ENCODE measurements at places on chromosomes 5 and 9. TPM values are rescaled to one million over a fixed set of nuclear protein-coding genes. Genes with fewer than 3 reads are reported as not detected.

DNA sequence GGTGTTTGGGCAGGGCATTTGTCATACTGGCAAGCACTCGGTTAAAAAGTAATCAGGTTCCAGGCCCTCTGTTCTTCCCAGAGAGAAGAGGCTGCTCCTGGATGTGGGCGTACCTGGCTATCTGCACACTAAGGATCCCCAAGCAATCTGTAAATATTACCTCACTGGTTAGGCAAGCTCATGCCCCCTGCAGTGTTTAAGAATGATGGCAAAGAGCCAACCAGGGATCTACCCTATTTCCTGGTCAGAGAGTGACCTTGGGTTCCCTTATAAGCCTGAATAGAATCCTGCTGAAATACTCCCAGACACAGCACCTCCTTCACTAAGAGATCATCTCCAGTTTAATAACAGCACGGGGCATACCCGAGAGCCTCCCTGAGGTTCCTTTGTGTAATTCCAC lies 181.2 kb downstream of the PIK3R1 start:
- H3K36me3 ChIP-seq: no peaks in the 10 kb centered on the region
- no peak overlapping the region for H3K27ac ChIP-seq
- no peaks in the 10 kb centered on the region for H3K27me3 ChIP-seq
- no peak for DNase-seq
- H3K4me1 ChIP-seq: no peaks in the 10 kb centered on the region

- no peak overlapping the region for H3K27ac ChIP-seq
- no peak overlapping the region for H3K4me3 ChIP-seq
- no peaks in the 10 kb centered on the region for H3K27me3 ChIP-seq
- H3K36me3 ChIP-seq: no peaks in the 10 kb centered on the region
Observed at GRCh38 chr5:132298298-132299212, 4.4 kb downstream of the SLC22A4 start.

GRCh38 chr5:58922461-58923171 lies 339.7 kb downstream of the RAB3C start:
- H3K27me3 ChIP-seq: no peaks in the 10 kb centered on the region
- H3K4me3 ChIP-seq: no peak overlapping the region
- peak; percentile 92 for DNase-seq
- peaks cover 43% of the 10 kb centered on the region for H3K4me1 ChIP-seq

DNA sequence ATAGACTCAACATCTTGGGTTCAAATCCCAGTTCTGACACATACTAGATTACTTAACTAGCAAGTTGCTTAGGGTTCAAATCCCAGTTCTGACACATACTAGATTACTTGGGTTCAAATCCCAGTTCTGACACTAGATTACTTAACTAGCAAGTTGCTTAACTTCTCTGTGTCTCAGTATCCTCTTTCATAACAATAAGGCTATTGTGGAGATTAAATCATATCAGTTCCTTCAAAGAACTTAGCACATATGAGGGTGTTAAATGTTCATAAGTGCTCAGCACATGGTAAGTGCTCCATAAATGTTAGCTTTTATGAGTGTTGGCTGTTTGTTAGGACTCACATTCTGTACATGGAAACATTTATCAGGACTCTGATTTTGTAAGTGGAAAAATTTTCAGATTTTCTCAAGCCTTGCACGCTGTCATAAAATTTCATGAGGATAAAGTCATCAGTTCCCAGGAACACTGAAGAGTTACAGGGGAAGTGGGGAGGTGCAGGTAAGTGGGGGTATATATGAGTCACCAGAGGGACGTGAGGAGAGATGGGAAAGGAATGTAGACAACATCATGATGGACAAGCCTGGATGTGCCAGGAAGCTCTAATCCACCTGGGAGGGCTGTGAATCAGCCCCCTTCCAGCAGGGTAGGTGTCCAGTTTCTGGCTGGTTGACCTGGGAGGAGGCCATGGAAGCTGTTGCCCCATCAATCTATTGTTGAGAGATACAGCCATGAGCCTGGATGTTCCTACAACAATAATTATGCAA lies 532.2 kb upstream of the WWC1 start:
- no peak overlapping the region for H3K4me3 ChIP-seq
- no peaks in the 10 kb centered on the region for H3K27me3 ChIP-seq
- DNase-seq: no peak
- no peaks in the 10 kb centered on the region for H3K4me1 ChIP-seq
- H3K36me3 ChIP-seq: no peaks in the 10 kb centered on the region

GRCh38 chr9:125863923-125864322 lies 116.8 kb downstream of the PBX3 start:
- H3K4me1 ChIP-seq: no peaks in the 10 kb centered on the region
- H3K27ac ChIP-seq: no peak overlapping the region
- H3K27me3 ChIP-seq: no peaks in the 10 kb centered on the region
- no peaks in the 10 kb centered on the region for H3K36me3 ChIP-seq

DNA sequence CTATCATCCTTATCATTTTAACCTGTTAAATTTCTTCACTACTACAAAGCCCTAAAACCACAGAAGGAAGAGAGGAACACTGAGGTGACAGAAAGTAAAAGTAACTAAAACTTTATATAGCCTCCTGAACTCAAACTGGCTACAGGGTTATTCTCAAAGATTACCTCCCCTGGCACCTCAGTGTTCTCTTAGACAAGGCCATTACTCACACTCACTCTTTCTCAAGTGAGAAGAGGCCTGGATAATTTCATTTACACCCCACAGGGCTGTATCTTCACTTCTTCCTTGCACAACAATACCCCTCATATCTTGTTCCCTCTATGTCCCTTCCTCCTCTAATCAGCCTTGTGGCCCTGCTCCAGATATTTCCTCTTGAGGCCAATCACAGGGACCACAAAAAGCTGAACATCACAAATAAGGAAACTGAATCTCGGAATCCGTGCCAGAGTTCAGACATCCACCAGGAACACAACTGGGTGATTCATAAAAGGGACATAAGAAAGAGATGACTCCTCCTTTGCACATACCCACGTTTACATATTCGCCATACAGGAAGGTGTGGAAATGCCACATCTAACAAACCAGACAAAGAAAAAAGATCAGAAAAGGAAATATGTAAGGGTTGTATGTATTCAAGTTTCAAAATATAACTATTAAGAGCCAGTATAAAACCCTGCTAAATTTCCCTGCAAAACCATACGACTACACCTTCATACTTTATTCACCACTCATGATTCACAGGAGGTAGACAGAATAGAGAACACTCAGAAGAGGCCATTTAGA lies 1.7 kb upstream of the KLHL3 start:
- DNase-seq: no peak
- no peak overlapping the region for H3K4me3 ChIP-seq
- H3K27me3 ChIP-seq: no peaks in the 10 kb centered on the region
- H3K4me1 ChIP-seq: peaks cover 19% of the 10 kb centered on the region
- H3K36me3 ChIP-seq: no peaks in the 10 kb centered on the region
- no peak overlapping the region for H3K27ac ChIP-seq

DNA sequence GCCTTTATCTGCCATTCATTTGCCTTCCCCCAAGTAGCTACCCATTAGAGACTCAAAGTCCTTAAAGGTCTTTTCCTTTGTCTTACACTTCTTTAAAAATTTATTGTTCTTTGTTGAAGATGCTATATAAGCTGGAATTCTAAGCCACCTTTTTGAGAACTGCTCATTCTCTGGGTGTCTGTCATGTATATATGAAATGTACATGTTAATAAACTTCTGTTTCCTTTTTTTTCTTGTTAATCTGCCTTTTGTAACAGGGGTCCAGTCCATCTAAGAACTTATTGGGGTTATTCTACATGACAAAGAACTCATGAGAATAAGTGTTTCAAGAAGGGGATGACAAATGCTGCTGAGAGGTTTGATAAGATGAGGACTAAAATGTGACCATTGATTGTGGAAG lies 41.5 kb downstream of the PCDHAC2 start:
- H3K4me1 ChIP-seq: no peaks in the 10 kb centered on the region
- no peaks in the 10 kb centered on the region for H3K27me3 ChIP-seq
- H3K36me3 ChIP-seq: no peaks in the 10 kb centered on the region
- no peak for DNase-seq

DNA sequence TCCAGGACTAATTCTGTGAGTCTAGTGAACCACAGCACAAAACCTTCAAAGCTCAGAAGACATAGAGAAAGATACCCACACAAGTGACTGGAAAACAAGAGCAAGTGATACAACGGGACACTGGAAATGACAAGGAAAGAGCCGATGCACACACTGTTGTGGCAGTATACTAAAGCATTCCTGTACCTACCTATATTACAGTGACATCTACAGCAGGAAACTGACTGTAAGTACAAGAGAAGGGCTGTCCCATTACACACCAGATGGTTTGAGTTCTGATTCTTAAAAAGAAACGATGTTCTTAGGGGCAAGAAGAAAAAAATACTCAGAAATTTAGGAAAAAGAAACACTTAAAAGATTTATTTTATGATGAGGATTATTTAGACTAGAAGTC lies 18.5 kb downstream of the TMEM245 start:
- H3K4me1 ChIP-seq: peaks cover 64% of the 10 kb centered on the region
- no peaks in the 10 kb centered on the region for H3K27me3 ChIP-seq
- DNase-seq: no peak
- no peak overlapping the region for H3K4me3 ChIP-seq

- no peak overlapping the region for H3K27ac ChIP-seq
- no peak for DNase-seq
- peaks cover 37% of the 10 kb centered on the region for H3K4me1 ChIP-seq
- H3K27me3 ChIP-seq: no peaks in the 10 kb centered on the region
Observed at GRCh38 chr9:108477529-108478006, 378.2 kb downstream of the ACTL7B start.

DNA sequence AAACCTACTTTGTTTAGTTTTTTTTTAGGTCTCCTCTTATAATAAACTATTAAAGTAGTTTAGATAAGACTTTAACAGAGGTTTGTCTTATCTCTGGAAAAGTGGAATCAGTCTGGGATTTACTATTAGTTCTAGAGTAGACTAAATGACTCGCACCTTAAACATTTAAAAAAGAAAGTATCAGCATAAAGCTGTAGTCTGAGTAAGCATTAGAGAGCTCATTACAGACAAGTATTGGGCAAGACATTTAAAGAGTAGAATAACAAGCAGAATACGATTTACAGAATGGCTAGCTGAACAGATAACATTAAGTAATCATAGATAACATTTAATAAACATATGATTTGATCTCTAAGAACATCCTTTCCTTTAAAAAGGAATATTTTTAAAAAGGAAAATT lies 226.0 kb upstream of the DMAC1 start:
- H3K4me3 ChIP-seq: no peak overlapping the region
- DNase-seq: no peak
- H3K36me3 ChIP-seq: no peaks in the 10 kb centered on the region
- no peaks in the 10 kb centered on the region for H3K27me3 ChIP-seq
- H3K27ac ChIP-seq: no peak overlapping the region

- H3K4me3 ChIP-seq: no peak overlapping the region
- no peaks in the 10 kb centered on the region for H3K36me3 ChIP-seq
- no peaks in the 10 kb centered on the region for H3K4me1 ChIP-seq
- H3K27ac ChIP-seq: no peak overlapping the region
Observed at GRCh38 chr5:88707216-88707965, 175.6 kb downstream of the MEF2C start.

DNA sequence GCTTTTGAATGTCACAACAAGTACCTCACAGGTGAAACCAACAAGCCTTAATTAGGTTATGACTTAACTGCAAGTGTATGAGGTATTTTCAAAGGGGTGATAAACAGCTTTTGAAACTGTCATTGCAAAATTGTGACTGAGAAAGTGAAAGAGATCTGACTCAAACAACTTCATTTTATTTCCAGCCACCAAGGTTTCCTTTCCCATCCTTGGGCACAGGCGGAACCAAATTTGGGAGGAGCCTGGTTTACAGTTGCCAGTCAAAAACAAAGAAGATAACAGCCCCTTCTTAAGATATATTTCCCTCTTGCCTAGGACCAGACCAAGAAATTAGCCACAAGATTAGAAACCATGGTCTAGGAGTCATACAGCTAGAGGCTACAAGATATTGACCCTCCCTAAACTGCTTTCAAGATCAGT lies 417.1 kb downstream of the CSNK1G3 start:
- H3K4me1 ChIP-seq: no peaks in the 10 kb centered on the region
- no peak overlapping the region for H3K27ac ChIP-seq
- DNase-seq: no peak

The ADCY2 gene
- total RNA-seq: 4.4 TPM

The RLN1 gene
- total RNA-seq: not detected

The FAM153A gene
- total RNA-seq: 5.3 TPM

The MRPS2 gene
- total RNA-seq: 38.0 TPM

The GABRA6 gene
- total RNA-seq: not detected

The DAPK1 gene
- total RNA-seq: 88.2 TPM

The SAXO1 gene
- total RNA-seq: under 0.01 TPM

The NUDCD2 gene
- total RNA-seq: 11.7 TPM

The MELK gene
- not detected for total RNA-seq

The ACER2 gene
- 3.6 TPM for total RNA-seq
